ENCODE measurements at places on chromosomes 11 and 22. TPM values are rescaled to one million over a fixed set of nuclear protein-coding genes. Genes with fewer than 3 reads are reported as not detected.

The RIMBP3C gene
- 0.38 TPM for polyA plus RNA-seq

The OSBP2 gene
- 0.86 TPM for polyA plus RNA-seq

DNA sequence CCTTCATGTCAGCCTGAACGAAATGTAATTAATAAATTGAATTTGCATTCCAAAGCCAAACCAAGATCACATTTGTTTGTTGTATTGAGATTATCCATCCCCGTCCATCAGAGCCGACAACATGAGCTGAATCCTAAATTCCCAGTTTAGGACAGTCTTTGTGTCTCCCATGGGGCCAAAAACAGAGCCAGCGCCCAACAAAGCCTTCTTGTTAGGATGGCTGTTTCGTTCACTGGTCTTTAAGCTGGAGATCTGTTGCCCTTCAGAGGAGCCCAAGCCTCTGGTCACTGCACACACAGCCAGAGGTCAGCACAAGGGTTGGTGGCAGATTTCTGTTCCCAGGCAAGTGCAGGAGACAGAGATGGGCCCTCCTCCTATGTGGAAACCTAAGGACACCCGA lies 25.8 kb downstream of the DSCAML1 start:
- no peaks in the 10 kb centered on the region for H3K27me3 ChIP-seq
- DNase-seq: no peak
- H3K36me3 ChIP-seq: no peaks in the 10 kb centered on the region

DNA sequence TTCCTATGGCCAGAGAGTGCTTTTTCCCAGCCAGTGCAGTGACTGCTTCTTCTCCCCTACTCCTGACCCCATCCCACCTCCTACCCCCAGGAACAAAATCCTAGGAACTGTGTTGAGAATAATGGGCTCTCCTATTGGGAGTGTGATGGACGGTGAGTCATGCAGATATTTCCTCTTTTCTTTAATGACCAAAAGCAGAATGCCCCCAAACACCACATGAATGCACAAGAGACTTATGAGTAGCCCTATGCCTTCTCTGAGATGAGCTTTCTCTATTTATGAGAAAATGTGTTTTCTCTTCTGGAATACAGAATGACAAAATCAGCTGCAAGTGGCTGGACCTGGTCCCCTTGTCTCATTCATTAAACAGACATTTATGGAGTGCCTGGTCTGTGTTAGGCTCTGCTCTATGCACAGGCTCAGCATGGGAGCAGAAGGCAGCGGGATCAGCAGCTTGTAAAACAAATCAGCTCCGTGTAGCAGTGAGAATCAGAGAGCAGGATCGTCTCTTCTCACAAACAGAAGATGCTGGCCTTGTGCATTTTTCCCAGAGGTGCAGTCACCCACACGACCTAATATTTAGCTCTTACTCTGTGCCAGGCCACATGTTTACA lies 47.5 kb upstream of the GALNT18 start:
- H3K4me1 ChIP-seq: no peaks in the 10 kb centered on the region
- H3K4me3 ChIP-seq: no peak overlapping the region
- H3K27me3 ChIP-seq: no peaks in the 10 kb centered on the region
- DNase-seq: no peak
- H3K27ac ChIP-seq: no peak overlapping the region
